ENCODE measurements at places on chromosomes 3 and 15. TPM values are rescaled to one million over a fixed set of nuclear protein-coding genes. Genes with fewer than 3 reads are reported as not detected.

- H3K4me1 ChIP-seq, result peaks cover 21% of the 10 kb centered on the region
- no peak overlapping the region for H3K27ac ChIP-seq
- H3K27me3 ChIP-seq, result no peaks in the 10 kb centered on the region
These were observed 7.8 kb downstream of the EIF1B start for GRCh38 chr3:40317061-40317855.

GRCh38 chr3:178320456-178321351, 215.5 kb upstream of the KCNMB2 start:
- H3K27me3 ChIP-seq, result no peaks in the 10 kb centered on the region
- H3K36me3 ChIP-seq, result no peaks in the 10 kb centered on the region

DNA sequence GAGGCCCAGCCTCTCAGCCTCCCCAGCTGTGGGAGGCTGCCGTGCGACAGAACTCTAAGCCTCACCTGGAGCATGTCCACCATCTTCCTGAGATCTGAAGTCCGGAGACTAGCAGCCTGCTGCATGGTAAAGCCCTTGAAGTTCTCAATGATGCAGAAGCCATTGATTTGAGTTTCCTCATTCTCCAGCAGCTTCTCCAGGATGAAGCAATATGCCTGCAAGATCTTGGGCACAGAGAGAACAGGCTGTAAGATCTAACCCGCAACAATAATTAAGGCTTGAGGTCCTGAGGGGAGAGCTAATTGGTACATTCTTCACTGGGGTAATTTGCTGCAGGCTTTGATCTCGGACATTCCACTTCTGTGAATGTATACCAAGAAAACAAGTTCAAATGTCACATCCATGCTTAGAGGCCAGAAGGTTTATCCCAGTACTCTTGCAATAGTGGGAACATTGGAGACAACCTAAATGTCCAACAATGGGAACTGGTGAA, 9.7 kb downstream of the RLBP1 start:
- H3K27ac ChIP-seq, result no peak overlapping the region
- no peak overlapping the region for H3K4me3 ChIP-seq
- H3K4me1 ChIP-seq, result no peaks in the 10 kb centered on the region
- DNase-seq, result no peak
- H3K36me3 ChIP-seq, result no peaks in the 10 kb centered on the region
- H3K27me3 ChIP-seq, result no peaks in the 10 kb centered on the region

DNA sequence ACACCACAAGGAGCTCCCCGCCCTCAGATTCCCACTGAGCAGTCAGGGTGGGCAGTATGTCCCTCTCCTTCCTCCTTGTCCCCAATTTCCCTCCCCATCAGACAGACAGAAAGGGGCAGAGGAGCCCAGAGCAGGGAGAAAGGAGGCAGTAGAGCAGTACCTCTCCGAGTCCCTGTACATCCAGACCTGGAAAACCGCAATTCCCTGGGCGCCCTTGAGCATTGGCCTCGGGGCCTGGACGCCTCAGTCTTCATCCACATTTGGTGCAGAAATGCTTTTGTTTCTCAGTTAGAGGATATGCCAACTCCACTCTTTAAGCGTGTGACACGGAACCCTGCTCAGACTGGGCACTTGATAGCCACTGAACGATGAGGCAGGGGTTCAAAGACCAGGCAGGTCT, 5.9 kb downstream of the ISG20 start:
- no peak overlapping the region for H3K4me3 ChIP-seq
- no peaks in the 10 kb centered on the region for H3K27me3 ChIP-seq
- peaks cover 46% of the 10 kb centered on the region for H3K4me1 ChIP-seq
- DNase-seq, result no peak
- H3K27ac ChIP-seq, result no peak overlapping the region

- H3K4me3 ChIP-seq, result no peak overlapping the region
- no peaks in the 10 kb centered on the region for H3K27me3 ChIP-seq
- H3K36me3 ChIP-seq, result peaks cover 72% of the 10 kb centered on the region
- H3K27ac ChIP-seq, result no peak overlapping the region
These were observed 62.8 kb downstream of the ATP2C1 start for GRCh38 chr3:130956721-130957120.

DNA sequence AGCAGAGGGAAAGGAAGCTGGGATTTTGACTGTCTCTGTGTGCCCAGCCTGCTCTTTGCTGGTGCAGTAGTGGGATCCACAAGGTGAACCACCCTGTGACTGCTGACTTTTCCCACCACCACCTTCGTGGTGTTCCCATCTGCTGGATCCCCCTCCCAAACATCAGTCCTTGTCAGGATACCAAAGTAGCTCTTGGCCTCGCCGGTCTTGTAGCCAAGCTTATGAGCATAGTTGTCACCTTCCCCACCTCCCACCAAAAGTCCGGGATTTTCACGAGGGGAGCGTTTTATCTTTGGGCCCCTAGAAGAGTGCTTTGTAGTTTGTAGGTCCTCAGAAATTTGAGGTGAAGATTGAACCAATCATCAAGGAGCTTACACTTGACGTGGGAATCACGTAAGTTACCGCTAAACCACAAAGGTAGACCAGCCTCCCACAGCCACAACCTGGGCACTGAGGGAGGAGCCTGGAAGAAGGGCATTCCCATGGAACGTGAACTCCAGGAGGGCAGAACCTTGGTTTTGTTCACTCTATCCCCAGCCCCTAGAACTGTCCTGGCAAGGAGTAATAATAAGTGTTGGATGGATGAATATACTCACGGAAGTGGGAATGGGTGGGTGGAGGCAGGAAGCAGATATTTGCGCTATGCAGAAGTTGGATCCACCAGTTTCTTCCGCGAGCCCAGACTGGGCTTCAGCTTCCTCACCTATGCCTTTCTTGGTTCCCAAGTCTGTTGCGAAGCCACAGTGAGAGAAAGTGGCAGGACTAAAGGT, 814 bp upstream of the TEX264 start:
- DNase-seq, result no peak
- peak overlapping the region; percentile 97 for H3K4me3 ChIP-seq

DNA sequence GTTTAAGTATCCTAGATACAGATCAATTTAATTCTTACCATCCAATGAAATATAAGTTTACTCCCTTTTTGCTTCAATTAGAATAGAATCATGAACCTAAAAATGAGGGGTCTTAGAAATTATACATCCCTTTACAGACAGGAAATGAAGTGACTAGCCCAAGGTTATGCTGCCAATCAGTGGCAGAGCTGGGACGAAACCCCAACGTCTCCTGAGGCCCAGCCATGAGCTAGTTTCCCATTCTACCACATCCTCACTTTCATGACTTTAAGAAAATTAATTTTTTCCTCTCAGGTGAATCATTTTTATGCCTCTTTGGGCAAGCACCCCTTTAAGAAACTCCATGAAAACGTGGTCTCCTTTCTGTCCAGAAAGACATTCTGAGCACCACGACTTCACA, 11.2 kb downstream of the LRIG1 start:
- no peak overlapping the region for H3K4me3 ChIP-seq
- peak overlapping the region; percentile 70 for H3K27ac ChIP-seq

DNA sequence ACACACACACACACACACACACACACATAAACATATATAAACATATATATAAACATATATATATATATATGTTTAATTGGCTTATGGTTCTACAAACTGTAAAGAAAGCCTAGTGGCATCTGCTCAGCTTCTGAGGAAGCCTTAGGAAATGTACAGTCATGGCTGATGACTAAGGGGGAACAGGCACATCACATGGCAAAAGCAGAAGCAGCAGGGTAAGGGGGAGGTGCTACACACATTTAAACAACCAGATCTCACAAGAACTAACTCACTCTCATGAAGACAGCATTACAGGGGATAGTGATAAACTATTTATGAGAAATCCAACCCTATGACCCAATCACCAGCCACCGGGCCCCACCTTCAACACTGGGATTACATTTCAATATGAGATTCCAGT, 922.9 kb downstream of the SI start:
- no peak overlapping the region for H3K27ac ChIP-seq
- DNase-seq, result no peak
- no peak overlapping the region for H3K4me3 ChIP-seq
- H3K27me3 ChIP-seq, result no peaks in the 10 kb centered on the region
- no peaks in the 10 kb centered on the region for H3K4me1 ChIP-seq

GRCh38 chr3:58581328-58582091, 4.3 kb upstream of the FAM107A start:
- H3K4me1 ChIP-seq, result peaks cover 43% of the 10 kb centered on the region
- H3K27ac ChIP-seq, result no peak overlapping the region
- no peak overlapping the region for H3K4me3 ChIP-seq

GRCh38 chr3:20055020-20055775, 15.0 kb downstream of the KAT2B start:
- no peak for DNase-seq
- peak overlapping the region; percentile 60 for H3K27ac ChIP-seq
- no peaks in the 10 kb centered on the region for H3K36me3 ChIP-seq
- no peak overlapping the region for H3K4me3 ChIP-seq

DNA sequence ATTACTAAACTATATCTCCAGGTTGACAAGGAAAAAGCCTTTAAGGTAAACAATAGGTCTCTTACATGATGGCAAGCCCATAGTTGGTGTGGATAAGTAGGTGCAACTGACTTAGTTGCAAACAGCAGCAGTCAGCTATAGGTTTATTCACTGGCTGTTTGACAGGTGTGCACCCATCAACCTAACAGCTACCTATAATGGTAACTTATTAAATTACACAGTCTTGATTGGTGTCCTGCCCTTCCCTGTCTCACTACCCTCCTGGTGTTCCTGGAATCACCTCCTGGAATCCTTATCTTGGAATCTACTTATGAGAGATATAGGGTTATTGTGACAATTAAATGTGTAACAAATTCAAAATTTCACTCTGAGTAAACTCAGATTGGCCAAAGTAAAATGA, 467.8 kb upstream of the UBE2E2 start:
- no peak overlapping the region for H3K4me3 ChIP-seq
- no peaks in the 10 kb centered on the region for H3K36me3 ChIP-seq
- DNase-seq, result no peak
- no peaks in the 10 kb centered on the region for H3K4me1 ChIP-seq

- no peak overlapping the region for H3K27ac ChIP-seq
- DNase-seq, result no peak
- no peaks in the 10 kb centered on the region for H3K27me3 ChIP-seq
- H3K4me3 ChIP-seq, result no peak overlapping the region
- H3K36me3 ChIP-seq, result no peaks in the 10 kb centered on the region
These were observed 19.0 kb downstream of the ARNT2 start for GRCh38 chr15:80423215-80423614.

DNA sequence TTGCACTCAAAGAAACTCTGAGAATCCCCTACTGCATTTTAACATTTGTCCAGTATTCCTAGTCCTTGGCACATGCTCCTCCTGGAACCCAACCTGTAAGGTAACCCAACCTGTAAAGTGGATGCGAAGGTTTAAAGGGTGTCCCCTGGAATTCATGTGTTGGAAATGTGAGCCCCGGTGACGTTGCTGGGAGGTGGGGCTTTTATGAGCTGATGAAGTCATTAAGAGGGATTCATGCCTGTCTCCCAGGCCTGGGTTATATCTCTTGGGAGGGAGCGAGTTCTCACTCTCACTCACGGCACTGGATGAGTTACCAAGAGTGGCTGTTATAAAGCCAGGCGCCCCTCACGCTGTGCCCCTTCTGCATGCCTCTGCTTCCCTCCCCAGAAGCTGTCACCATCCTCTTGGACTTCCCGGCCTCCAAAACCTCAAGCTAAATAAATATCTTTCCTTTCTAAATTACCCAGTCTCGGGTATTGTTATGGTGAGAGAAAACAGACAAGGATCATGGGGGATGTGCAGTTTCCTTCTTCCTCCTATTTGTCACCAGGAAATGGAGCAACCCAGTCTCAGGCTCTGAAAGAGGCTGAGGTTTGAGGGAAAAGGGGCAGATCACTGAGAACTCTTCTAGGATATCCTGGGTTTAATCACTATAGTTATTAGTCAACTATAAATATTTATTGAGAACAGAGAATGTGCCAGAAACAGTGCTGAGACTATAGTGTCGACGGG, 7.6 kb downstream of the XXYLT1 start:
- H3K27me3 ChIP-seq, result no peaks in the 10 kb centered on the region
- peaks cover 8% of the 10 kb centered on the region for H3K36me3 ChIP-seq
- peaks cover 4% of the 10 kb centered on the region for H3K4me1 ChIP-seq

The THRB gene
- total RNA-seq, result 6.3 TPM

The GPR149 gene
- not detected for total RNA-seq

The BSN gene
- total RNA-seq, result 0.44 TPM

The IL17RB gene
- total RNA-seq, result 3.3 TPM

Measured in tibial nerve (tissue), 4 donors.